ENCODE measurements at places on chromosomes 6 and 20. TPM values are rescaled to one million over a fixed set of nuclear protein-coding genes. Genes with fewer than 3 reads are reported as not detected.

The FRS3 gene
- total RNA-seq: 4.6 TPM

The DYNLT2 gene
- 1.9 TPM for total RNA-seq

The FAM209A gene
- total RNA-seq: 2.4 TPM

The CALHM6 gene
- total RNA-seq: 15.8 TPM

The OR2B6 gene
- total RNA-seq: 0.23 TPM

The TMEM244 gene
- total RNA-seq: not detected

The XKR7 gene
- not detected for total RNA-seq

The HCK gene
- total RNA-seq: not detected

The CST5 gene
- not detected for total RNA-seq

The TPBG gene
- total RNA-seq: not detected

The ATP6V1G2 gene
- total RNA-seq: 3.5 TPM

The COL19A1 gene
- not detected for total RNA-seq

The SSTR4 gene
- total RNA-seq: not detected

The TNFRSF6B gene
- total RNA-seq: not detected

The GRM1 gene
- total RNA-seq: not detected

The NKAIN2 gene
- total RNA-seq: not detected

The CST4 gene
- total RNA-seq: not detected

The HMGN4 gene
- 94.2 TPM for total RNA-seq

The INSM1 gene
- total RNA-seq: not detected

The NTSR1 gene
- total RNA-seq: 0.10 TPM

The TAPBP gene
- 273 TPM for total RNA-seq

The TTLL9 gene
- total RNA-seq: not detected

The HLA-DRB5 gene
- total RNA-seq: 3.7 TPM

The TP53INP2 gene
- total RNA-seq: 3.1 TPM

The TSBP1 gene
- not detected for total RNA-seq

The NKX2-4 gene
- not detected for total RNA-seq

The PHACTR3 gene
- not detected for total RNA-seq

The F13A1 gene
- not detected for total RNA-seq

The VGLL2 gene
- total RNA-seq: not detected
